ENCODE measurements at places on chromosomes 6 and 20. TPM values are rescaled to one million over a fixed set of nuclear protein-coding genes. Genes with fewer than 3 reads are reported as not detected.

NOX3 gene
- total RNA-seq: not detected

PAK5 gene
- not detected for total RNA-seq

PABPC1L gene
- 61.7 TPM for total RNA-seq

FBXO9 gene
- total RNA-seq: 51.2 TPM

C6orf58 gene
- total RNA-seq: not detected

HLA-DQB1 gene
- 2.3 TPM for total RNA-seq

BAK1 gene
- 43.3 TPM for total RNA-seq

TTLL9 gene
- not detected for total RNA-seq

PTGIS gene
- 0.21 TPM for total RNA-seq

SOBP gene
- total RNA-seq: 0.23 TPM

EPPIN gene
- not detected for total RNA-seq

ZC3H12D gene
- 72.2 TPM for total RNA-seq

PKHD1 gene
- 0.04 TPM for total RNA-seq

ADA gene
- 37.8 TPM for total RNA-seq
